AML-193 (cell line): ENCODE measurements at places on chromosomes 3 and 15.

DNA sequence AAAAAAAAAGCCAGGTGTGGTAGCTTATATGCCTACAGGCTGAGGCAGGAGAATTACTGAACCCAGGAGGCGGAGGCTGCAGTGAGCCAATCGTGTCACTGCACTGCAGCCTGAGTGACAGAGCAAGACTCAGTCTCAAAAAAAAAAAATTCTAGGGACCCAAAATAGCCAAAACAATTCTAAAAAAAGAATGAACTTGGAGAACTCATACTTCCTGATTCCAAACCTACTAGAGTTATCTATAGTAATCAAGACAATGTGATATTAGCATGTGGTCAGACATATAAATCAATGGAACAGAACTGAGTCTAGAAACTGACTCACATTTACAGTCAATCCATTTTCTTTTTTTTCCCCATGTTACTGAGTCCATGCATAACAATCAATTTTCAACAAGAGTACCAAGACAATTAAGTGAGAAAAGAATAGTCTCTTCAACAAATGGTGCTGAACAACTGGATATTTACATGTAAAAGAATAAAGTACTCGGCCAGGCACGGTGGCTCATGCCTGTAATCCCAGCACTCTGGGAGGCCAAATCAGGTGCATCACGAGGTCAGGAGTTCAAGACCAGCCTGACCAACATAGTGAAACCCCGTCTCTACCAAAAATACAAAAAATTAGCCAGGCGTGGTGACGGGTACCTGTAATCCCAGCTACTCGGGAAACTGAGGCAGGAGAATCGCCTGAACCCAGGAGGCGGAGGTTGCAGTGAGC lies 11.9 kb downstream of the PRKAR2A start:
- no peak for DNase-seq

GRCh38 chr3:111581403-111582119 lies 13.6 kb downstream of the ZBED2 start:
- no peak for DNase-seq

GRCh38 chr15:29132735-29133181 lies 136.9 kb downstream of the NSMCE3 start:
- no peak for DNase-seq

DNA sequence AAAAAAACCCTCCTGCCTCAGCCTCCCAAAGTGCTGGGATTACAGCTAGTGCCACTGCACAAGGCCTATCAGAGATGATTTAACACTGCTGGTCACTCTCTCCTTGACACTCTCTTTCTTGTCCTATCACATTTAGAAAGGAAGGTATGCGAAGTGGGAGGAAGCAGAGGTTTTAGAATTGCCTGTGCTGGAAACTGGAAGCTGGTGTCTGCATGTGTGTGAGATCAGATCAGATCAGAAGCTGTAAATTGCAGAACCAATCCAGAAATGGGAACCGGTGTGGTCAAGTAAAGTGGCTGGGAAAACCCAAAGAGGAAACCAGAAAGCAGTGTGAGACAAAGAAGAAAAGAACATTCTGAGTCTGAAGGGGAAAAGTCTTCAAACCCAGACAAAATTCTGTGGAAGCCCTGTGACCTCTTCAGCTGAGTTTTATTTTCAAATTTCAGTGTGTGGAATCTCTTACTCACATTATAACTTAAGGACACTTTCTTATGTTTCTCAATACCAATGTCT lies 2.8 kb downstream of the EFHB start:
- peak; percentile 61 for DNase-seq

GRCh38 chr3:127097072-127097405 lies 95.9 kb upstream of the PRR23E start:
- DNase-seq, result no peak

- no peak for DNase-seq
Measured at GRCh38 chr3:192940129-192940528, 22.5 kb upstream of the MB21D2 start.

GRCh38 chr3:43477600-43477999 lies 144.2 kb downstream of the ANO10 start:
- no peak for DNase-seq
